ENCODE measurements at places on chromosomes 5 and 9.
A peak's percentile ranks its signal among the peaks of the same experiment; 100 is the strongest.

DNA sequence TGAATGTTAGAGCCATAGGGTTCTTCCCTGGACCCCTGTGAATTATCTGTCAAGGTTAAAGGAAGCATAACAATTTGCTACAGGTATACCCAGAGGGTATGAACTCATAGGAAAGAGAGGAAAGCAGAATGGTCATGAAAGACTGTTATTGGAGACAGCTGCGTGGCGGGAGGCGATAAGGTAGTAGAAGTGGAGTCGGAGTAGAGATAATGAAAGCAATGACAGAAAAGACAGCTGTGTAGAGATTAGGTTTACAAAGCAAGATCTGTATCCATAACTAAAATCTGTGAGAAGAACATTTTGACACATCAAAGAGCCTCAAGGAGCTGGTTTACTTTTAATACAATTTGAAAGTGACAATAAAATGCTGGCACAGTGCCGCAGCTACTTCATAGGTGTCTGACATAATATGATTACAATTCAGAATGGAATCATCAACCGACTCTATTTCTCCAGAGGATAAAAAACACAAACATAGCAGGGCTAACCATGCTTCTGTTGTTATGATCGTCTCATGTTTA, 603.9 kb downstream of the CDH12 start:
- DNase-seq: no peak

- peak; percentile 78 for DNase-seq
Measured at GRCh38 chr9:128636024-128636390, 20.6 kb downstream of the DYNC2I2 start.

DNA sequence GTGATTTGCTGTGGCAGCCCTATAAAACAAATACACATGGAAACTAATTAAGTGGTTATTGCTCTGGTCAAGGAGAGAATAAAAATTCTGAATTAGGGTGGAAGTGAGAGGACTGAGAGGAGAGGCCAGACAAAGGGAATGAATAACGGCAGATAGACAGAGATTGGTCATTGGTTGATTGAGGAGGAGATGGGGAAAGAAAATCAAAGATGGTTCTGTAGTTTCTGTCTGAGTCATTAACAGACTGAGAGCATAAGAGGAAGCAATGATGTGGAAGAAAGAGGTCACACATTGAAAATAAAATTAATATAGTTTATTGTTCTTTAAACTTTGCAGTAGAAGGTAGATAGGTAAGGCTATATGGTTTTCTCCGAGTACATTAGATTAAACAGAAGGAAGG, 469.8 kb downstream of the ACTL7B start:
- no peak for DNase-seq

- no peak for DNase-seq
Measured at GRCh38 chr5:61081741-61082140, 80.5 kb downstream of the SMIM15 start.

Data from tibial artery (tissue), 4 donors.